ENCODE measurements at places on chromosomes 3 and 15.

GRCh38 chr15:98281130-98281529, 320.6 kb downstream of the ARRDC4 start:
- DNase-seq, result no peak

GRCh38 chr3:6605227-6605626, 255.7 kb upstream of the GRM7 start:
- no peak for DNase-seq

DNA sequence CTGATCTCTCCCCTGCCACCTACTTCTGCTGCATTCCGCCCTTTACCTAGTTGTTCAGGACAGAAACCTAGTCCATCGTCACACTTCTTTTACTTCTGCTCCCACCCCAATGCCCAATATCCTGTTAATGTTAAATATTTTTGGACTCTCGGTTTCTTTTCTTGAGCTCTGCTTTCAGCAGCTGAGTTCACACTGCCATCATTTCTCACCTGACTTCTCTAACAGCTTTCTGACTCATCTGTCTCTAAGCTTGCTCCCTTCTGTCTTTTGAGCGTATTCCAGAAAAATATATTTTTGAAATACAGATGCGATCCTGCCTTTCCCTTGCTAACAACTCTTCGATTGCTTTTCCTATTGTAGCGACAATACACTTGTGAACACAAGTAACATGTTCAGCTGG, 183.4 kb downstream of the KLHL25 start:
- no peak for DNase-seq

- DNase-seq, result no peak
Measured at GRCh38 chr3:47865192-47865591, 62.3 kb downstream of the DHX30 start.

DNA sequence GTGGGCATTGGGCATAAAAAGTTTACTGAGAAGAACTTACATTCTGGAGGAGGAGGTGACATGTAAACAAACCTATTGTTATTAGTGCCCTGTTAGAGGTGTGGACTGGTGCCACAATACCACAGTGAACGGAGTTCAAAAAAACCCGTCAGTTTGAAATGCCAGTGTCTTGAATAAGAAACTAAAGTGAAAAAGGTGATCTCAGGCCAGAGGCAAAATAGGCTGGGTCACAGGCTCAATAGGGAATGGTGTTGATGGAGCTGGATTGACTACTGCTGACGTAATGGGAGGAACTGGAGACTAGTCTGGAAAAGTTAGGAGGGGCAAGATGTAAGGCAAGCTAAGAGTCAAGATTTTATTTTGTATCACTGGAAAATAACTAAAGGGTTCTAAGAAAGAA, 1.6 kb upstream of the DCBLD2 start:
- no peak for DNase-seq

All from retina (tissue), 1 donor.